ENCODE measurements at places on chromosomes 4 and X.

- no peak for DNase-seq
Measured at GRCh38 chrX:69466546-69466945, 37.6 kb upstream of the NALF2 start.

DNA sequence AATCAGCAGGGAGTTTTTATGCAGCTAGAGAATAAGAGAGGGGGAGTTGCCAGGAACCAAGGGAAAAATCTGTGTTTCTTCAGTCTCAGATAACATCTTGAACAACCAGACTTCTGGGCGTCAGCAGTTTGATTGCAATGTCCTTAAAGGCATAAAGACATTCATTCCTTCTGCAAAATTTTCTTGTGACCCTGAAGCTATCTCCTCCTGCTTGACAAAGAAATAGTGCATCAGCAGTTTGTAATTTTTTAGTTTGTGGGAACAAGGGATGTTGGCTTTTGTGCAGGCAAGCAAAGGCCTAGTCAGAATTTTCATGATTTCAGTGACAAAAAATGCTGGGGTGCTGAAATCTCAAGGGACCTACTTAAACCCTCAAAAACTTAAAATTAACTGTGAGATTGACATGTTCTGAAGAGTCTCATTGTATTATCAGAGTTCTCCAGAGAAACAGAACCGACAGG lies 125.8 kb upstream of the UNC5C start:
- DNase-seq = no peak

DNA sequence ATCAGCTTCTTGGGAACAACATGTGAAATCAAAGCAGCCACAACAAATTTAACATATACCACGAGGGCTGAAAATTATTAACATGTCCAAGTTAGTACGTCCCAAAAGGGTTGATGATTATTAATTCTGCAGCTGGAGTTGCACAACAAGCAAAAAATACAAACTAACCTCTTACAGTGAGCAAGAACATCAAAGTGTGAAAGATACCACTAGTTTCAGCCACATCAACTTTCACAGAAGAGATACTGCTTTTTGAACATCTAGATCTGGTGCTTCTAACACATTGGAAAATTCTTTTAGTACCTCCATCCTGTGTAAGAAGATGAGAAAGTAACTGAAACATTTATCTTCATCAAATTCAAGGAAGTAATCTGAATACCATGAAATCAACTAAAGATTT lies 334.1 kb downstream of the PCDH7 start:
- DNase-seq = no peak

DNA sequence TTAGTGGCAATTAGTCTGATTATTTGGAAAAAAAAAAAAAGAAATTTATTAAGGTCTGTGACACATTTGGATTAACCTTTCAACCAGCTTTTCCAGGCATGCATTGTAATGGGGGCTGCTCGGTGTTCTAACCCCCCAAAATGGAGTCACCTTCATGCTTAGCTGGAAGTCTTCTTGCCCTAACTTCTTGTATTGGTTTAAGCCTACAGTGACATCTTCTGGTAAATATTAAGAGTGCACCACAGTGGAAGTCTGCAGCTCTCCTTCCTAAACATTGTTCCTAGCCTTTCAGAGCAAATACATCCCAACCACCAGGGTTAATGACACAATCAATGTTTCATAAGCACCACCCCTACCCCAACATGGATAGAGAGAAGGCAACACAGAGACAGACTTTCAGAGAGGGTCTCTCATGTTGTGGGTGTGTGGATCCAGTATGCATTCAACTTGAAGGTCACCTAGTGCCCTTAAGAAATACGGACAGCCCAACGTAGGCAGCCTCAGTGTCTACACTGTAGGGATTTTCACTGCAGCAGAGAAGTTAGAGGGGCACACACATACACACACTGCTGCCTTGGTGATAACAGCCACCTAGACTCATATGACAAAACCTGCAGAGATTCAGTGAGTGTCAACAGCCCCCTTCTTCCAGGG lies 142.9 kb upstream of the MBNL3 start:
- no peak for DNase-seq

Measured in activated T-helper 1 cell treated with anti-CD3 and anti-CD28 coated beads, Interleukin-2, amount 50 U/mL, for 16 hours (primary cell).